ENCODE measurements at places on chromosomes 5 and 9.

GRCh38 chr9:115883467-115884329, 269.9 kb upstream of the PAPPA start:
- peak; percentile 40 for DNase-seq

GRCh38 chr5:173230690-173231380, 4.2 kb downstream of the NKX2-5 start:
- no peak for DNase-seq

DNA sequence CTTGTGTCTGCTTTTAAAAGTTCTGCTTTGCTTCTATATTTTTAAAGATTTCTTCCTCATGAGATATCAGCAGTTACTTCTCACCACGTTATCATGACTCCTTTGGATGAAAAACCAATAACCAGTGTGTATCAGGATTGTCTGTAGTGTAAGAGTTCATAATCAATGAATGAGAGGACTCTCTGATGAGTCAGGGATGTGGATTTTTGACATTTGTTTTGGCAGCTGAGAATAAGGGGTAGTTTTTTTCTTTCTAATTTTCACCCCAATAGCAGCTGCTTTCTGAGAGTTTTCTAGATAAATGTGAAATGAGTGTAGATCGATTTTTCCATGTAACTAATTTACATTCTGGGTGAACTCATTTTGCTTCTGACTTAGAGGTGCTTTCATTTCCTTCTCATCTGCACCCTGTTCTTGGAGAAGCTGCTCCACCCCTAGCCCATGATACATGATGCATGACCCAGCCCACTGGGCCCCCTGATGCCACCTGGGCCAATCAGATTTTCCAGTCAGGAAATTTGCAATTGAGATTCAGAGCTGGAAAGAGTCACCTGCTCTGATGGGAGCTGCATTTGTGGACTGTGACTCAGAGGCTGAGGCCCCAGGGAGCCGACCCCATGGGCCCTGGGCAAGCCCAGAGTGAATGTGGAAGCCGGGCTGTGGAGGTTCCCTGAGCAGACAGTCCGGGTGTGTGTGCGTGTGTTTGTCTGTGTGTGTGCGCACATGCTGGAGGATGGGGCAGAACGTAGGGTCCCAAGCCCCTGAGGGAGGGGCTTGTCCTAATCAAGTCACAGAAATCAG, 159.3 kb downstream of the RGS3 start:
- DNase-seq, result peak; percentile 97

- DNase-seq, result no peak
Observed at GRCh38 chr5:98727686-98728085, 45.8 kb upstream of the RGMB start.

- DNase-seq, result peak; percentile 69
Observed at GRCh38 chr9:4678679-4679267, 596 bp upstream of the CDC37L1 start.

- peak; percentile 3 for DNase-seq
Observed at GRCh38 chr9:135156525-135157510, 69.3 kb downstream of the OLFM1 start.

GRCh38 chr9:88722753-88723152, 187.8 kb downstream of the NXNL2 start:
- peak; percentile 33 for DNase-seq

GRCh38 chr9:113244556-113244955, 23.2 kb downstream of the SLC31A1 start:
- DNase-seq, result no peak

DNA sequence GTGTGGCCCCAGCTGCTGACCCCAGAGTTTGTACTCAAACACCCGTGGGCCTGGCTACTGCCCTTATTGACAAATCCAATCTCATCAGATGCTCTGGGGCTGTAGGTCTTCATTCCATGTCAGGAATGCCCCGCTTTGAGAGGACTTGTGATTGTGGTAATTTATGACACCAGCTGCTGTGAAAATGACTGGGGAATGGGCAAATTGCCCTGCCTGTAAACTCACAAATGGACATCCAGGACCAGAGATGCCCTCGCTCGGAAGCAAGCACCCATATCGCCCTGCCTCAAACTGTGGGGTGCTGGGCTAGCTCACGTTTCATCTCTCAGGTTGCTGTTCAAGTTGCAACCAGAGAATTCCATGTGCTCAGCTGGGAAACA, 225.9 kb upstream of the MAP3K1 start:
- DNase-seq, result no peak

DNA sequence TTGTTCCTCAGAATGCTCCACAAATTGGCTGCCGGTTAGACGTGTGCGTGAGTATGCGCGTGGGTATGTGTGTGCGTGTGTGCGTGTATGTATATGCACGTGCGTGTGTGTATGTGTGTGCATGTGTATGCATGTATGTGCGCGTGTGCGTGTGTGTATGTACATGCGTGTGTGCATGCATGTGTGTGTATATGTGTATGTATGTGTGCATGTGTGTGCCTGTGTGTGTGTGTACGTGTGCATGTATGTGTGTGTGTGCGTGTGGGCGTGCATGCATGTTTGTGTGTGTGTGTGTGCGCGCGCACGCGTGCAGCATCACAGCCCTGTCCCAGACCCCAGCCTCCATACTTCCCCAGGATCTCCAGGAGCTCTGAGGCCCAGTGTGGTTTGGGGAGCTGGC, 183.1 kb upstream of the IER5L start:
- DNase-seq, result no peak

DNA sequence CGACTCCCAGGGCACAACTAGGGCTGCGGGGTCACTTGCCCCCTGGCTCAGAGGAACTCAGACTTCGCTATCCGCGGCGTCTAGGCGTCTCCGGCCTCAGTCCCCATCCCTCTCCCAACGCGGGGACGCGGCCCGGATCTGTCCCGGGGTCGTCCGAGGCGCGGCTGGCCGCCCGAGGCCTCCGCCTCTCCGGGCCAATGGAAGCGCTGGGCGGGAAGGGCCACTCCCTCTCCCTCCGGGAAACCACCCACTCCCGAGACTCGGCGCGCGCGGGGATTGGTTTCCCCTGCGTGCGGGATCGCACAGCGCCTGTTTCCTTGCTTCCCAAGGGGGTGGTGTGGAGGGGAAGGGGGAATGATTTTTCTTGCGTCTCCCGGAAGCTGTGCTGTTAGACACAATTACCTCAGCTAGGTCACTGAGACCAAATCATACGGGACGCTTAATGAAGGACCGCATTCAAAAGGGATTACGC, 38.3 kb downstream of the NR2F1 start:
- DNase-seq, result peak; percentile 88

DNA sequence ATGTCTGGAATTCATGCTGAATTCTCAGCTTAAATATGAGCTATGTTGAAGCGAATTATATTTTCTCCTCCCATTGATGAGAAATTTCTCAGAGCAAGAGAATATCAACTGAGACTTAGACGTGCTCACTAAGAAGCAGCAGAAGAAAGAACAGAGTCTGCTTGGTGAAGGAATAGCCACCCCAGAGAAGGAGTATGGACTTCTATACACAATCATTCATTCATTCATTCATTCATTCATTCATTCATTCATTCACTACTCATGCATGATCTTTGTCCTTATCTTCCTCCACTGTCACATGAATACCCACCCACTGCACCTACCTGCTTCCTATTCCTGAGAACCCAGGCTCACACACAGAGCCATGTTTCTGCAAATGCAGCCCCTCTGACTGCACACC, 206.6 kb downstream of the DEPDC1B start:
- no peak for DNase-seq

DNA sequence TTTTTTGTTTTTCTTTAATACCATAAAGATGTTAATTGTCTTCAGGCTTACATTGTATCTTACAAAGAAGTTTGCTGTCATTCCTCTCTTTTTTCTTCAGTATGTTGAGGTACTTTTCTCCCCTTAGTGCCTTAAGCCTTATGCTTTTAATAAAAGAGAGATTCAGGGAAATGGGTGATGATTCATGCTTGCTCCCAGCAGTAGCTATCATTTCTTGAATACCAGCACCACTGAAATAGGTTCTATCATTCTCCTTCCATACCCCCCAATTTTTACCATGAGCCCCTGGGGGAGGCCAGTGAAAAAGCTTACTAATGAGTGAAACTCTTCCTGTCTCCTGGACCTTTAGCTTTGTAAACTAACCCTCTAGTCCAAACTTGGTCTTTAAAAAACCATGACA, 165.0 kb downstream of the FBXL7 start:
- peak; percentile 53 for DNase-seq
